ENCODE measurements at places on chromosomes 3 and 15.

DNA sequence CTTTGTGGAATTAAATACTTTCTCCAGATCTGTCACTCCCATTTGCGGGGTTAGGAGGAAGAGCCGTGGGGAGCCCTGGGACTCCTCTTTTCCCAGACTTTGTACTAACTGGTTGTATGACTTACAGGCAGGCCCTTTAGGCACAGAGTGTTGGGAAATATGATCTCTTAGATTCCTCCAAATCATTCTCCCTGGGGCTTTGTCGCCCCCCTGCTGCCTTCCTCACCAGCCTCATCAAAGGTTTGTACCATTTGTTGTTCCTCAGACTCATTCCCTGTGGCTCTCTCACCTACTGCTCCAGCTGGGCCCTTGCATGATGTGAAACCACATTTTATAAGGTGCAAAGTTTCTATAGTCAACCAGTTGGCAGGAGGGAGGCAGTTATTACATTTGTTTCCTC lies 56.4 kb downstream of the CRYGS start:
- no peak for DNase-seq

- DNase-seq = no peak
Observed at GRCh38 chr3:166080096-166080495, 242.9 kb upstream of the BCHE start.

DNA sequence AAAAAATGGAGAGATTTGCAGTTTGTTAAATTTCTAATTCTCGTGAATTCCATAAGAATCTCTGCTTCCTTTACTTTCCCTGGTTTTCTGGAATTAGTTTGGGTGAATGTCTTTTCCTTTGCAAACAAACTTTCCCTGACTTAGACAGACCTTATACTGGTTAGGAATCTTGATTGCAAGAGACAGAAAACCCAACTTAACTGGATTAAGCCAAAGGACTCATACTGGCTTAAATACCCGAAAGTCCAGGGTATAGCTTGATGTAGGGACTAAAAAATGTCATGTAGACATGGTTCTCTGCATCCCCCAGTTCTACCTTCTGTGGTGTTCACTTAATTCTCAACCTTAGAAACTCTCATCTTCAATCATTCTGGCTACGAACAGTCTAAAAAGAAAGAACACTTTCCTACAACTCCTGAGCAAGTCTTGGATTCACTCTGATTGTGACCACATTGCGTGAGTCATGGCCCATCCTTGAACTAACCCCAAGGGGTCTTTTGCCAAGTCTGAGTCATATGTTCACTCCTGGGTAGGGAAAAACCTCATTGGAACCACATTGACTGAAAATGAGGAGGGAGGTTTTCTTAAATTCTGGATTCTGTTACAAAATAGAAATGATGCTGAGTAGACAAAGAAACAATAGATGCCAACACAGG lies 136.0 kb upstream of the DAZL start:
- no peak for DNase-seq

- no peak for DNase-seq
Observed at GRCh38 chr3:37024820-37025405, 31.6 kb downstream of the MLH1 start.

DNA sequence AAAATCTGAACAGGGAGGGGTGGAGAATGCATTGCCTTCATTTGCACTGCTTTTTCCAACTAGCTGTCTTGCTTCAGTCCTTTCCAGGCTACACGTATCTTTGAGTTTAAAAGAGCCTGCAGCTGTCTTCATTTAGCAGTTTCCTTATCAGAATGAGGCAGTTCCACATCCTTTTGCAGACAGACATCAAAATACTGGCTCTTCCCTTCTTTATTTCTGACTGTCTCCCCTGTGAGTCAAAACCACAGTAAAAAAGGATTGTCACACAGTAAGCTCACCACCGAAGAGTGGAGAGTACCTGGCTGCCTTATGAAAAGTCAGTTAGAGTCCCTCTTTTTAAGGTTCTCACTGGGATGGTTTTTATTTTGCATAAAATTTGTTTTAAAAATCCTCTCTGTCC lies 205.5 kb upstream of the CD96 start:
- no peak for DNase-seq

- no peak for DNase-seq
Observed at GRCh38 chr3:104429727-104430126, 937.0 kb upstream of the ALCAM start.

- no peak for DNase-seq
Observed at GRCh38 chr15:76059320-76060117, at the start of gene TMEM266. TSS of gene TMEM266 (plus strand) at chr15:76059985. CDS start at chr15:76134264, 74,279 bp downstream.

DNA sequence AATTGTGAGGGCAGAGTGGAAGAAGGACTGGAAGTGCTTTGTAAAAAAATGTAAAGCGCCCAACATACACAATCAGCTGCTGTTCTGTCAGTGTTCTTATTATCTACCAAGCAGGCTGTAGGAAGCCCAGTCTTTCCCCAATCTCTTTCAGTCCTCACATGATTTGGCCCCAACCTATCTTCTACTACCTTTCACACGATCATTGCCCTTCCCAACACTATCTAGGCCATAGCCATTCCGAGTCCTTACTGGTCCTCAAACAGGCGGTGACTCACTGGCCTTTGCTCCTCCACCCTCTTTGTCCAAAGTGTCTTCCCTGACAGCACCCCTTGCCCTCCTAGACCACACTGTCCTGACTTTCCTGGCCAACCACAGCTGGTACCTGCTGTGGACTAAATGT lies 861 bp upstream of the RFT1 start:
- no peak for DNase-seq

DNA sequence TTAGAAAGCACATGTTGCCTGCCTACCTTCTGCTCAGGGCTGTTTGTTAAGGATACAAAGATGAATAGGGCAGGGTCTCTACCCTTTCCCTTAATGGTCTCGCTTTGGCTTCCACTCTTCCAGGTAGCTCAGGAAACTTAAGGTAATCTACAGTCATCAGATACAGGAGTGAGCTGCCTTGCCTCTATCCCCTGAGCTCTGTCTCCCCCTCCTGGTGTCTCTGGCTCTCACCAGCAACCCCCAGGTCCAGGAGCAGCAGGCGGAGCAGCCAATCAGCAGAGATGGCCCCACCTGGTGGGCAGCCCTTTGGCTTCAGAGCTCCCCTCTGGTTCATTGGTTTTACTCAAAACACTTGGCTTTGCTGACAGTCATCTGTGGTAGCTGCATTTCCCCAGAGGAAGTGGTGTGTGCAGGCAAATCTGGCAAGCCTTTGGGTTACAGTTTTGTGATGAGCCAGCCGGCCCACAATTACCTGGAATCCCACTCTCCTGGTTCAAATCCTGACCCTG lies 8.5 kb upstream of the CX3CR1 start:
- peak; percentile 86 for DNase-seq

- no peak for DNase-seq
Observed at GRCh38 chr3:104676241-104676640, 690.5 kb upstream of the ALCAM start.

GRCh38 chr3:7205962-7206361 lies 345.0 kb downstream of the GRM7 start:
- no peak for DNase-seq

GRCh38 chr15:47412136-47412535 lies 305.2 kb upstream of the SEMA6D start:
- DNase-seq = no peak

DNA sequence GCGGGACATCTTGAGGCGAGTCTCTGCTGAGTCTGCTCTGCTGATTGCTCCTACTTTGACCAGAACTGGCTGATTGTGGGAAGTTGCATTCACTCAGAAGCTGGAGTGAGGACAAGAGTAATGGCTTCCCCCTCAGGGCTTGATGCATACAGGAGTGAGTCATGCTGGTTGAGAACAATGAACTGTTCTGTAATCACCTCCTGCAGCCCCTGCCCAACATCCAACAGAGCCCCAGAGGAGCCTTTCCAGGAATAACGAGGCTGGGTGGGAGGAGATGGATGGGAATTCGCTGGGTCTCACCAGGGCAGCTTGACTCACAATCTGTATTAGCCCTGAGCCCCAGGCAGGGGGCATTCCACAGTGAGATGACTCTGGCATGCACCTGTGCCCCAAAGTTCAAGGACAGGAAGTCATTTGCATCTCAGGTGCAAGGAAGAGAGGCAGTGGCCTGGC lies 85.0 kb downstream of the RAB11A start:
- no peak for DNase-seq

DNA sequence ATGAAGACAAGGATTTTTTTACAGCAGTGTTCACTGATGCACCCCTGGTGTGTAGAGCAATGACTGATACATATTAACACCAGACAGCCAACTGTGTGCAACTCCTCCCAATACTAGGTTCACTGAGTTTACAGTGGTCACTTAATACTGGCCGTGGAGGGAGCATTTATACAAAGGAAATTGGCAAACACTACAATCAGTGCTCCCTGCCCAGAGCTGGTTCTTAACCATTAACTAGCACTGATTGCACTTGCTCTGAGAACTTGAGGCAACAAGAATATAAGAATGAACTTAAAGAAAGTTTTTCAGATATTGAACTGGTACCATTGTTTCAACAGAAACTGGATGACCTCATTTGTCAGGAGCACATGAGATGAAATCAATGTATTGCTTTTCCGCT lies 110.6 kb downstream of the MAGI1 start:
- DNase-seq = no peak

GRCh38 chr15:58383876-58384275 lies 47.9 kb upstream of the LIPC start:
- DNase-seq = no peak

- no peak for DNase-seq
Observed at GRCh38 chr3:70916375-70917055, 604.1 kb upstream of the MDFIC2 start.

- no peak for DNase-seq
Observed at GRCh38 chr15:100175406-100176114, 166.2 kb downstream of the ADAMTS17 start.

- DNase-seq = no peak
Observed at GRCh38 chr3:45910892-45911291, 24.5 kb downstream of the CCR9 start.

GRCh38 chr3:191348098-191348497 lies 17.8 kb upstream of the UTS2B start:
- DNase-seq = no peak

- DNase-seq = no peak
Observed at GRCh38 chr3:9021271-9022009, 58.2 kb upstream of the RAD18 start.

DNA sequence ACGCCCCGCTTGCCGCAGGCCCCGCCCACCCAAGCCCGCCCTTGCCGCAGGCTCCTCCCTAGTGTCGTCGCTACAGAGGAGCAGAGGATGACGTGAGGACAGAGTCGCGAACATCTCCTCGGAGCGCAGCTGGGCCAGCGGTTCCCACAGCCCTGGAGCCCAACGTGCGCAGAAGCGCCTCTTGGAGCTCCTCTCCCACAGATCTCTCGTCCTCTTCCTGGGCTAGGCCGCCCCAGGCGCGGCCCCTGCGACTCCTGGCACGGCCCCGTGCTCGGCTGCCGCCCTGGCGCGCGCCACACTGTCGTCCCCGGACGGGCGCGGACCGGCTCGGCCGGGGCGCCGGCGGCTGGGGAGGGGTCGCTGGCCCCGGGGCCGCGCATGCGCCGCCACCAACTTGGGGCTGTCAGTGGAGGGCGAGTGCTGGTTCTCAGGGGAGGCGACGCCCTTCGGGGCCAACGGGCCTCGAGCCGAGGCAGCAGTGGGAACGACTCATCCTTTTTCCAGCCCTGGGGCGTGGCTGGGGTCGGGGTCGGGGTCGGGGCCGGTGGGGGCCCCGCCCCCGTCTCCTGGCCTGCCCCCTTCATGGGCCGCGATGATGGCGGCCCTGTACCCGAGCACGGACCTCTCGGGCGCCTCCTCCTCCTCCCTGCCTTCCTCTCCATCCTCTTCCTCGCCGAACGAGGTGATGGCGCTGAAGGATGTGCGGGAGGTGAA lies at the start of gene TRPC1:
TRPC1 (plus strand) TSS at position 67 of the 714 bp plus-strand sequence; CDS start at position 593, 526 bp downstream.
- DNase-seq = peak; percentile 82

DNA sequence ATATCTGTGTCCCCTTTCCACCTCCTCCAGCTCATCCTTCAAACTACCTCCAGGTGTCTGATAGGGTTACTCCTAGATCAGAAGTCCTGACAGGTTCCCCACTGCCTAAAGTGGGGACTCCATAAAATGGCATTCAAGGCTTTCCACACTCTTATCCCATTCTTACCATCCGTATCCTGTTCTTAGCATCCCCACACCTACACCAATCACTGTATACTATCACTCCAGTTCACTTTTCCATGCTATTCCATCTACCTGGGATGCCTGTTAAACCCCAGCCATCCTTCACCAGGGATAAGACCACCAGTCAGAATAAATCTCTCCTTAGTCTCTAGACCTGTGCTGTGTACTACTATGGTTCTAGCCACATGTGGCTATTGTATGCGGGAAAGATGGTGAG lies 19.1 kb downstream of the SSR3 start:
- DNase-seq = no peak

GRCh38 chr3:171375666-171376595 lies 84.3 kb downstream of the TNIK start:
- no peak for DNase-seq

DNA sequence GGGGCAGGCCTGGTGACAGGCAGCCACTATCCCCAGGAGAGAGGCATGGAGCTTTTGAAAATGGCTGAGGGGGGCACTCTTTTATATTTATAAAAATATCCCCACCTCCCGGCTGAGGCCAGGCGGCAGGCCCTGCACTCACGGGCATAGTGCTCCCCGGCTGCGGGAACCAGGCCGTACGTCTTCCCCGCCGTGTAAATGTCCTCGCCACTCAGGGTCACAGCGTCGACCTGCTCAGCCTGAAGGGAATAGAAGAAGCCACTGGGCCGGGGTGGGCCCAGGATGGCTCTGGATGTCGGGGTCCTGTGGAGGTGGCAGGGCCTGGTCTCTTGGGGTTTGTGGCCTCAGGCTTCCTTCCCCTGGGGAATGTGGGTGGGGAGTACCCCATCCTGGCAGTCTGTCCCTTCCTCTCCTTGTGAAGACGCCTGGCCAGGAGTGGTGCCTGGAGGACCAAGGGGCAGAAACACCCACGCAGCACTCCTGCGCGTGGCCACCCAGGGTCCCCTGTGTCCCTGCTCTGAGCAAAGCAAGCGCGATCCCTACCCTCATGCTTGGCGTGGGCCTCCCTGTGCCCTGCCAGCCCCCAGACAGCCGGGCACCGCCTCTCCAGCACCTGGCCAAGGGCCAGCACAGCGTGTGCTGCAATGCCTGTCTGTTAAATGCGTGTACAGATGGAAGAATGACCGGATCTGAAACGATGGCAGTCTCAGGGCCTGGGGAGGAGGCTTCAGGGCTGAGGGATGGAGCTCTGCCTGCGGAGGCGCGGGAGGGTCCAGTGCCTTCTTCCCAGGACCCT lies 18.9 kb downstream of the MELTF start:
- no peak for DNase-seq

- no peak for DNase-seq
Observed at GRCh38 chr3:196563721-196564225, 4.6 kb downstream of the WDR53 start.

GRCh38 chr3:3646934-3647333 lies 152.3 kb upstream of the LRRN1 start:
- DNase-seq = no peak

DNA sequence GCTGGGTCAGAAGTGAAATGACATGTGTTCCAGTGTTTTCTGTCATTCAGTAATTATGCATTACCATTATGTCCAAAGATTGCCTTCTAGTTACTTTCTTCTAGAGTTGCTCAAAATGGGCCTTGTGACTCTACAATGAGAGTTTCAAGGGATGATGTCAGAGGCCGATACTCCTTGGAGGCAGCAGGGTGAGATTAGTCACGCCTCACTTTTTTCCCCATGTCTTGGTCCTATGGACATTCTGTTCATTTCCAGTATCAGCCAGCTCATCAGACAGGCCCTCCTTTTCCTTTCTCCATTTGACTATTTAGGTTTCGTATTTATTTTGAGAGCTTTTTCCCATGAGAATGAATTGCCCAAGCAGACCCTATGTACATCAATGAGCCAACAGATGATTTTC lies 17.5 kb downstream of the VGLL3 start:
- DNase-seq = no peak
